Ascending aorta (tissue), 2 donors: ENCODE measurements at places on chromosomes 1 and 21.

DNA sequence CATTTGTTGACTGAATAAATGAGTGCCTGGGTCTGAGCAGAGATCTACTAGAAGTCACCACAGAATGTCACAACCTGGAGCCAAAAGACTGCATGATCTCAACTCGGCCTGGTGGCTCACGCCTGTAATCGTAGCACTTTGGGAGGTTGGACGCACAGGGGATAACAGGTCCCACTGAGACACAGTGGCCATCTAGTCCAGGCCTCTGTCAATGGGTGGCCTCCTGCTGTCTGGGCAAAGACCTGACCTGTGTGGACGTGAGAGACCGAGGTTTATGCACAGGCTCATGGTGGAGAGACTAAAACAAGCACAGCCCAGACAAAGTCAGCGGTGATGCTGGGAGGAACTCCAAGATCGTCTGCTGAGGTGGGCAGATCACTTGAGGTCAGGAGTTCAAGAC lies 103.0 kb upstream of the BACE2 start:
- DNase-seq = no peak

DNA sequence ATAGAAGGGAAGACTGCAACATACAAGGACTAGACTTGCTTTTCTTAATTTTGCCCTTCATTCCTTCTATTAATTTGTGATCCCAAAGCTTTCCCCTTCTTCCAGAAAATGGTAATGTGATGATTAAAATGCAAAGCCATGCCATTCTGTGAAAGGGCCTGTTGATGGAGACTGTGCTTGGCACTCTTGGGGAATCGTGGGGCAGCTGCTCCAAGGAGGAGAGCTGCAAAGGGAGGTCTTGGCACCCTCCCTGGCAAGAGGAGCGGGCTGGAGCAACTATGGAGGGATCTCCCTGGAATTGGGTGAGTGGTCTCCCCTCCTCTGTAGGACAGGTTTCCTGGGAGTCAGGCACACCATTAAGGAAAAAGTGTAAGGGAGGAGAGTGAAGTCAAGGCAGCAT lies 16.6 kb downstream of the CACNA1S start:
- DNase-seq = no peak

- DNase-seq = no peak
Measured at GRCh38 chr1:50980505-50980904, 10.5 kb downstream of the CDKN2C start.

GRCh38 chr1:51019811-51020210 lies 49.8 kb downstream of the CDKN2C start:
- DNase-seq = no peak

- DNase-seq = no peak
Measured at GRCh38 chr1:55868026-55868425, 652.9 kb upstream of the USP24 start.

DNA sequence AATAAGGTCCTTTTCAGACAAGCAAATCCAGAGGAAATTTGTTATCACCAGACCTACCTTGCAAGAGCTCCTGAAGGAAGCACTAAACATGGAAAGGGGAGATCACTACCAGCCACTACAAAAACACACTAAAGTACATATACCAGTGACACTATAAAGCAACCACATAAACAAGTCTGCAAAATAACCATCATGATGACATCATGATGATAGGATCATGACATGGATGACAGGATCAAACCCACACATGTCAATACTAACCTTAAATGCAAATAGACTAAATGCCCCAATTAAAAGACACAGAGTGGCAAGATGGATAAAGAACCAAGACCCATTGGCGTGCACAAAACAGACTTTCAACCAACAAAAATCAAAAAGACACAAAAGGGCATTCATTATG lies 688.8 kb upstream of the NR5A2 start:
- no peak for DNase-seq

GRCh38 chr1:153483776-153484175 lies 23.3 kb upstream of the S100A7 start:
- DNase-seq = no peak

DNA sequence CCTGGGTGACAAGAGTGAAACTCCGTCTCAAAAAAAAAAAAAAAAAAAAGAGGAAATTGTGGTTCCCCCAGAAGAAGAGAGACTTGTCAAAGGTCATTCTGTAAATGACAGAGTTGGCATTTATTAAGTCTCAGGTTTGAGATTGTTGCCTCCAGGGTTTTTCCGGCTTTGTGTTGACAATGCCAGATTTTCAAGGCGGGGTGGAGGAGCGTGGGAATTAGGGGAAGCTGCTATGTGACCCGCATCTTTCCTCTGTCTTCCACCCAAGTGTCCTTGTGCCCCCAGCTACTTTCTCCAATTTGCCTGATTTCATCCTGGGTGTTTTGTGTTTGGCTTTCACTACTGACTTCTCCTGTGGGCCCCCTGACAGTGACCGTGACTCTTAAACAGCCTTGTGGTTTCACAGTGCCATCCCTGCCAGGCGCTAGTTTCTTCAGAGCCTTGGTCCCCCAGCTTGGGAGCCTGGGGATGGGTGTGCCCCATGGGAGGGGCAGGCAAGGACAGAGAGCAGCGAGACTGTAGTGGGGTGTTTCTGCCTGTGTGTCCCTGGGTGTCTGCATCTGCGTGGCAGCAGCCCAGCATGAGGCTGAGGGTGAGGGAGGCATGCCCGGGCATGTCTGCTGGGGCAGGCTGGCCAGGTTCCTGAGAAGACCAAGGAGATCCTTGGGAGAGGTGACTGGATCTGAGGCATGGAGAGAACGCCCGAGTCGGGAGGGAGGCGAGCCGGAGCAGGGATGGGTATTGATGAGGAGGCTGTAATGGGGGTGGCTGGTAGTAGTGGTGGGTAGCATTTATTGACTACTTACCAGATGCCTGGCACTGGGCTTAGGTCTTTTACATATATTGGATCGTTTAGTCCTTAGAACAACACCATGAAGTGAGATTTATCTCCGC lies 46.3 kb downstream of the IER5 start:
- DNase-seq = peak; percentile 83

- DNase-seq = no peak
Measured at GRCh38 chr1:117527566-117528102, 78.2 kb upstream of the TENT5C start.

- DNase-seq = no peak
Measured at GRCh38 chr1:6953907-6954364, 168.7 kb downstream of the CAMTA1 start.

GRCh38 chr1:30478799-30479563 lies 244.4 kb downstream of the MATN1 start:
- DNase-seq = no peak

DNA sequence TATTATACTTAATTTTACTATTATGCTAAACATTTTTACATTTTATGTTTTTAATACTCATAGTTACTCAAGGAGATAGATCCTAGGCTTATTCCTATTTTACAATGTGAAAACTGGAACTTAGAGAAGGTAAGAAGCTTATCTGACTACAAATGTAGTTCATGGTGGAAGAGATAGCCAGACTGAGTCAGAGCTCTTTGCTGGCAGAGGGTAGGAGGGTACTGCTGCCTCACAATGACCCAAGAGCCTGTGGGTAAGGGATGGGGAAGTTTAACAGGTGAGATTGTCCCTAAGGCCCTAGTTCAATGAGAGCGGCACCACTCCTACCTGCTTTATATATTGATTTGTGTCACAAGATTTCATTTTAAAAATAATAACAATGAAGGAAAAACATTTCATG lies 34.1 kb upstream of the NEK7 start:
- DNase-seq = no peak

GRCh38 chr1:232101231-232101630 lies 474.6 kb downstream of the DISC1 start:
- no peak for DNase-seq

DNA sequence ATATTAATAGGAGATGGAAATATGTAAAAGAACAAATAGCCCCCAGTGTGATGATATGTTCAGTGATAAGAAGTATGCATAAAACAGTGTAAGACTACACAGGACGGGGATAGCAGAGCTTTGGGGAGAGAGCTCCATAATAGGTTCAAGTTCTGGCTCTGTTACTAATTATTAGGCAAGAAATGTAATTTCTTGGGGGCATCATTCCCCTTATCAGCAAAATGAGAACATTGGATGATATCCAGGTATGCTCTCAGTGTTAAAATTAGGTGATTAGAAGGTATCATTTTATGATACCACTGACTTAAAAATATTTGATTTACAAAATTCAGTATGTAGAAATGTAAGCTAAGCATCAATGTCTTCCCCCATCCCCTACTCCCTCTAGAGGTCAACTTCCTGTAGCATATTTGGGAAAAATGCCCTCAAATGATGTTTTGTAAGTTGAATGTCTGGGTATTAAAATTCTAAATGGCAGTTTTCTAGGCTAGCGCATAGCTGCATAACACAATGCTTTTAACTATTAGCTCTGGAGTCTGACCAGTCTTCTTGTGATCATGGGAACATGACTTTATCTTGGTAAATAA lies 585.7 kb upstream of the CAMK1G start:
- DNase-seq = no peak

- DNase-seq = no peak
Measured at GRCh38 chr21:17726047-17726829, 92.9 kb downstream of the C21orf91 start.

DNA sequence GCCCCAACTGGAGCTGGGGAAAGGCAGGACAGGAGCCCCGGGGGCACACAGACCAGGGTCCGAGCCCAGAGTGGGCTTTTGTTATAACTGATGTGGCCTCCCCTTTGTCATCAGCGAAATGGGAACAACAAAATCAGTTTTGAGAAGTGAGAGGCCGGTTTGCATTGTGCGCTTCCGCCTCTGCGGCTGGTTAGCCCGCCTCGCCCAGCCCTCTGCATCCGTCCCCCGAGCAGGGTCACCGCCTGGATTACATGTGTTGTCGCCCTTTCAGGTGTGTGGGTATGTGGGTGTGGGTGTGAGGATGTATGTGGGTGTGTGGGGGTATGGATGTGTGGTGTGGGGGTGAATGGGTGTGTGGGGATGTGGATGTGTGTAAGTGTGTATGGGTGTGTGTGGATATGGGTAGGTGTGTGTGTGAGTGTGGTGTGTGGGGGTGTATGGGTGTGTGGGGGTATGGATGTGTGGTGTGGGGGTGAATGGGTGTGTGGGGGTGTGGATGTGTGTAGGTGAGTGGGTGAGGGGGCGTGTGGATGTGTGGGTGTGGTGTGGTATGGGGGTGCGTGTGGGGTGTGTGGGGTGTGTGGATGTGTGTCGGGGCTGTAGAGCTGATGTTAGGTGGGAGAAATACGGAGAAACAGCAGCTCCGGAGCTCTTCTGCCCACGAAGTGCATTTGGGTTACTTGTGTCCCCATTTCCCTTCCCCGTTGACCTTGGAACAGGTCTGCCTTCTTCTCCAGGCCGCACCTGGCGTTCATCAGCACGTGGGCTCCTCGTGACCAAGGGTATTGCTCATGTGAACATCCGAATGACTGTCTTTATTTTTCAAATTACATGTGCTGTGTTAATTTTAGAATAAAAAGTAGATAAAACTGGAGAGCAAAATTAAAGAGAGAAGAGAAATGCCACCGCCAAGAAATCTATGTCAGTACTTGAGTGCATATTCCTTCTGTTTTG lies 67.6 kb downstream of the FHAD1 start:
- no peak for DNase-seq

GRCh38 chr21:32916522-32917099 lies 109.1 kb upstream of the OLIG2 start:
- no peak for DNase-seq

DNA sequence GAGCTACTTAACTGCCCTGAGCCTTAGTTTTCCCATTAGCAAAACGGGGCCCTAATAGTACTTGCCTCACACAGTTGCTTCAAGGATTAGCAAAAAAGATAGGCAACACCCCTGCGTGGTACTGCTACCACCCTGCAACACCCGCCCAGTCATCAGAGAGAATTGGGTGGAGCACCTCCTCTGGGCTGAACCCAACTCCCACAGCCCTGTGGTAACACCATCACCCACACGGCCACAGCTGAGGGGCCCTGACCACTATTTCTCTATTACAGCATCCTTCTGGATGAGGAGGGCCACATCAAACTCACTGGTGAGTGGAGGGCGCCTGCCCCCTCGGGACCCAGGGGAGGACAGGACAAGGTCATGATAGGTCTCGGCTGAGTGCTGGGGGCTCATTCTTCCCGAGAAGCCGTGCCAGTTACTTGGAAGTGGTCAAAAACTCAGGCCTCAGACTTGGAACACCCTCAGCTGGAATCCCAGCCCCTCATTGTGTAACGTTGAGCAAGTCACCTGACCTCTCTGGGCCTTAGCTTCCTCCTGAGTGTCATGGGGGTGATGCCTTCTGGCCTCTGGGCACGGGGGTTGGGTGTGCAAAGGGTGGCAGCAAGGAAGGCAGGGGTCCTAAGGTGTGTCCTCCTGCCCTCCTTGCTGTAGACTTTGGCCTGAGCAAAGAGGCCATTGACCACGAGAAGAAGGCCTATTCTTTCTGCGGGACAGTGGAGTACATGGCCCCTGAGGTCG lies 24.6 kb downstream of the RPS6KA1 start:
- no peak for DNase-seq

GRCh38 chr21:27426196-27426595 lies 459.3 kb upstream of the ADAMTS5 start:
- no peak for DNase-seq
